ENCODE measurements at places on chromosomes 7 and 10.

DNA sequence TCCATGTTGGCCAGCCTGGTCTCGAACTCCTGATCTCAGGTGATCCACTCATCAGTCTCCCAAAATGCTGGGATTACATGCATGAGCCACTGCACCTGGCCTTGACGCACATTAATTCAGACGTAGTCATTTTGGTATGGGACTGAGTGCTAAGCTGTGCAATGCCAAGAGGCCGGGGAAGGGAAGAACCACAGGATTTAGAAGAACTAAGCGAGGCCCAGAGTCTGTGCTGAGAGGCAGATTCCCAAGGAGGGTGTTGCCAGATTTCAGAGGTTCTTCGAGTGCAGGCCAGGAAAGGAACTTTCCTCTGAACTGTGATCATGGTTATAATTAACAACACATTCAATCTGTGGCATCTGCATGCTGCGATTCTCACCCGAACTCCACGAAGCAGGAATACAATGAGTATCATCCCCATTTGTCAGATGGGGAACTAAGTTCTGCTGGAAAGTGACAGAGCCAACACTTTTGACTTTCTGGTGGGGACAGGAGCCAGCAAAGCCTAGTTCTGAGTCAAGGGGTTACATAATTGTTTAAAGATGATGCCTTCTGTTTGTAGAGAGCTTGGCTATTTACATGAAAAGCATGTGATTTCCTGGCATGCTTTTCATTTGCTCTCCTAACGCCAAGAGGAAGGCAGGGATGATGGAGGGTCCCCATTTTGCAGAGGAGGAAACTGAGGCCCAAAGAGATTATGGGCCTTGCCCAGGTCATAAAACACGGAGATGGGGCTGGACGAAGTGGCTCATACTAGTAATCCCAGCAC is 6.2 kb upstream of the ZAN start:
- DNase-seq, result no peak

DNA sequence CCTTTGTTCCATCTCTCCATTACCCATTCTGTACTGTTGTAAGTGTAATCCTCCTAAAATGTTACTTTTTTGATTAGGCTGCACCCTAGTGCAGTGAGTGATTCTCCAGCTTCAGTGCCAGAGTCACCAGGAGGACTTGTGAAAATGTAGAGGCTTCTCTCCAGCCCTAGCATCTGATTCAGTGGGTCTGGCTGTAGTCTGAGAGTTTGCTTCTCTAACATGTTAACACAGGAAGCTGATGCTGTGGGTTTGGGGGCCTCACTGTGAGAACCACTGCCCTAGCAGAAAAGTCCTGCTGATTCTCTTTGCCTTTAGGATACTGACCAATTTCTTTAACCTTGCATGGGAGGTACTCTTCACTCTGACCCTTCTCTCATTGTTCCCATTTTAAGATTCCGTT is 24.4 kb downstream of the CSGALNACT2 start:
- DNase-seq, result no peak

DNA sequence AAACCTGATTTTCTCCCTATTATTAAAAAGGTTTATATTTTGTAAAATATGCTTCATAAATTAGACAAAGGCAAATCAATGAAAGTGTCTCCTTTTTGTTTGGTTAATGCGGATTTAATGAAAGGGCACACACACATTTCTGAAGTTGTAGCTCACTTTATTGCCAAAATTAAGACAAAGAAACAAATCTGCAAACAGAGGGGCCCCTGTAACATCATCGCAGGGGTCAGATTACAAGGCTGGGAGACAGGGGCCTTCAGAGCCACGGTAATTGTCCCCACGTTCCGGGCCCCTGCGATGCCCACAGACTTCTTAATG is 22.4 kb downstream of the FGFBP3 start:
- DNase-seq, result no peak

GRCh38 chr10:22325272-22326144 is 4.6 kb downstream of the BMI1 start:
- peak; percentile 46 for DNase-seq

DNA sequence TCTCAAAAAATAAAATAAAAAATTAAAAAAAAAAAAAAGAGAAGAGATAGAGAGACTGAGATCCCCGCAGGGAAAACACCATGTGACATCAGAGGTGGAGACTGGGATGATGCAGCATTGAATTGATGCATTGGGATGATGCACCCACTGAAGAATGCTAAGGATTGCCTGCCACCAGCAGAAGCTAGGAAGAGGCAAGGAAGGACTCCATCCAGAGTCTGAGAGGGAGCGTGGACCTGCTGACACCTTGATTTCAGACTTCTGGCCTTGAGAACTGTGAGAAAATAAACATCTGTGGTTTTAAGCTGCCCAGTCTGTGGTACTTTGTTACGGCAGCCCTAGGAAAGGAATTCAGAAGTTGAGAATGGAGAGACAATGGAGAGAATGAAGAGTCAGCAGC is 89.8 kb upstream of the PRPS1L1 start:
- DNase-seq, result no peak

- no peak for DNase-seq
These were observed 44.2 kb upstream of the DPYSL4 start for GRCh38 chr10:132142396-132143161.

DNA sequence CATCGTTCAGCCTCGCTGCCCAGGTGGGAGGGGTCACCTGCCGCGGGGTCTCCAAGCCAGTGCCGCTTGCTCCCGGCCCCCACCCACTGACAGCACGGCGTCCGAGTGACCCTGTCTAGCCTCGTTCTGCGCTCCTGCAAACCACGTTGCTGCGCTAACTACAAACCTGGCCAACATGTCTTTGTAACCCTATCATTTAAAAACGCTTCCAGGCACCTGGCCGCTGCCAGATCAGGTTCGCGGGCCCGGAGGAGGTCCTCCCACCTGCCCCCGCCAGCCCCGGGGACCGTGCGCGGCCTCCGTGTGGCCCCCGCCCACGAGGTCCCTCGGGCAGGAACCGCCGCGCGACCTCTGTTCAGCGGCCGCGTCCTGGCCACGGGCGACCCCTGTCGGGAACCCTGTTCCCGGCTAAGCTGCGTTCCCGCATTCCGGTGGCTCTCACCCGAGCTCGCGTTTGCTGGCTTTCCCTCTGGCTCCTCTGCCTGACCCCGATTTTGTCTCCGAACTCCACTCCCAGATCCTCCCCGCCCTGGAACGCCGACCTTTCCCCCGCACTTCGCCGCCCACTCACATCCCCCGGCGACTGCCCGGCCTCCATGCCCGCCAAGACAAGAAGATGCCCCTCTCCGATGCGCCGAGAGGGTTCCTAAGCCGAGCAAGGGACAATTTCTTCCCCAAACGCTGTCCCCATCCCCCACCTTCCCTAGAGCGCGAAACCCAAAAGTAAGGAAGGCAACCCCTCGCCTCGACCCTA is 2.4 kb downstream of the SFMBT2 start:
- DNase-seq, result no peak

DNA sequence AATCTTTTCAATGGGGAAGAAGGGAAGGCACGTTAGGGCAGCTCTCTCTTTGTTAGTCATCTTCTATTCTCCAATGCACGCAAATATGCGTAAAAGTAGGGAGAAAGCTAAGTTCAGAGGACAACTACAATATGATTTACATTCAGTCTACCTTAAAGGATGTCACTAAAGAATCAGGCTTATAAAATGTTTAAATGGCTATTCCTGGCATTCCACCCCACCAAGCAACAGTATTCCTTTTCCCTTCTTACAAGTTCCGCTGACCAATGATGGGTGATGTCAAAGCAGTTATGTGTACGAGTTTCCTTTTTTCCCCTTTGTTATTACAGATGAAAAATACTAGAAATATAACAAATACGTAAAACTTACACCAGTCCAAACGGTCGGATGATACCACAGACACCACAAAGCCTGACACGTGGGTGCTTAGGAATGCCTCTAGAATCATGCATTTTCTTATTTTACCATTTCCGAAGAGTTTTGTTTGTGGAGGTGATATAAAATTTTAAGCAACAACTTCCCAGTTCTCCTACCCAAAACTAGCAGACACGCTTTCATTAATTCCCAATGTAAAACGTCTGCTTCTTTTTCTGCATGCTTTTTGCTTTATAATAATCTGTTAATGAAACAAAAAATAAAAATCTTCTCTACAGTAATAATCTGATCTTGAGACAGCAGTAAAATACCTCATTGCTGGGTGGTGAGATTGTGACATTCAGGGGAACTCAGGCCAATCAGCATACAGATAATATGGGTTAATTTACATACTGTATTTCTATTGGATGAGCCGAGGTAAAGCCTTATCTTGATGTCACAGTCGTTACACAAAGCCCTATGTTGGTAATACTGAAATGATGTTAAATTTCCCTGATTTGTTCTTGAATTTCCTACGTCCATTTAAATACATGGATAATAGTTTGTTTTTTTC is 708 bp upstream of the GPR85 start:
- DNase-seq, result peak; percentile 65

DNA sequence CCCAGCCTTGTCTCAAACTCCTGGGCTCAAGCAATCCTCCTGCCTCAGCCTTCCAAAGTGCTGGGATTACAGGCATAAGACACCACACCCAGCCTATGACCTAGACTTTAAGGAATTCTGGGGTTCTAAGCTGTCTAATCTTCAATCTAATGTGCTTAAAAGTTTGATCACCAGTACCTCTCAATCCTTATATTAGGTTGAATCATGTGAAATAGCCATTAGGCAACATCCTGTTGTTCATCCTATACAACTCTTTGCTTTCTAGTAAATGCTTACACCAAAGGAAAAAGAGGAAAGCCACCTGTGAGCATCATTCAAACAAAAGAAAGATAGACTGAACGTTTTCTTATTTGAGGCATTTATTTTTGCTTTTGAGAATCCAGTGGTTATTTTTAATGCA is 56.0 kb downstream of the ATOH7 start:
- DNase-seq, result no peak

GRCh38 chr10:131180086-131180485 is 131.4 kb downstream of the TCERG1L start:
- no peak for DNase-seq

DNA sequence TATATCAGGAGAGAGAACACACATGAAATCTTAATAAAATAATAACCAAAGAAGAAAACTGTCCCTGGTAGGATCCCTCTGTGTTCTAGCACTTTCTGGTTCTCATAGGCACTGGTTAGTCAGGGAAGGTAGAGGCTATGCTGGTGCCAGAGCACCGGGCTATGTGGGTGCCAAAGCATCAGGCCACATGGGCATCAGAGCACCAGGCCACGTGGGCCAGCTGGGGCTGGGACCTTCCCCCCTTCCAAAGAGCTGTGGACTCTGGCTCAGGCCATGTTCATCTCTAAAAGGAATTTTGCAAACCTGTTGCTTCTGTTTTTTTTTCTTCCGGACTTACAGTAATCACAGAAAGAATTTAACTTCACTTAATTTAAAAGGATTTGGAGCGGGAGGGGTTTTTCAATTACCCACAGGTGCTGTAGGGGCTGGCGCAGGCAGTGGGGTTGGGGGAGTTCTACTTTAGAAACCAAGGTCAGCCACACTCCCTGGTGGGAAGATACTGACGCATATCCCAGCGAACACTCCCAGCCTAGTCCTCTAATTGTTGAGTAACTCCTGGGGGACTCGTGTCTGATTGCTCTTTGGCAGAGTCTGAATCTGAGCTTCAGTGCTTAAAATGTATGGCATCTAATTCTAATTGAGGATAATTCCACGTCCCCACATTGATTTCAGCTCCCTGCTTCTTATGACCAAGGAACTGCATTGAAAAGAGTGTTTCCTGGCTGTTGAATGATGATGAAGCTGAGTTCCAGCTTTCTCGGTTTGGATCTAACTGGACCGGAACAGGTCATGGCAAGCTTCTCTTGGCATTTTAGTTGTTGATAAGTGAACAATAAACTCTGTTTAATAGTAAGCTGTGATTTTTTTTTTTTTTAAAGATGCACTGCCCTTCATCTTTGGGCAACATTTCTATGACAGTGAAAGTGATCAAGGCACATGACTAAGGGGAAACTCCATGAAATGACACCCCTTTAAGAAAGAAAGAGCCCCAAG is 110.7 kb upstream of the FZD8 start:
- DNase-seq, result no peak

GRCh38 chr10:13774303-13774893 is 187.6 kb downstream of the PRPF18 start:
- DNase-seq, result no peak

GRCh38 chr10:95236068-95236903 is 42.2 kb downstream of the ACSM6 start:
- no peak for DNase-seq

DNA sequence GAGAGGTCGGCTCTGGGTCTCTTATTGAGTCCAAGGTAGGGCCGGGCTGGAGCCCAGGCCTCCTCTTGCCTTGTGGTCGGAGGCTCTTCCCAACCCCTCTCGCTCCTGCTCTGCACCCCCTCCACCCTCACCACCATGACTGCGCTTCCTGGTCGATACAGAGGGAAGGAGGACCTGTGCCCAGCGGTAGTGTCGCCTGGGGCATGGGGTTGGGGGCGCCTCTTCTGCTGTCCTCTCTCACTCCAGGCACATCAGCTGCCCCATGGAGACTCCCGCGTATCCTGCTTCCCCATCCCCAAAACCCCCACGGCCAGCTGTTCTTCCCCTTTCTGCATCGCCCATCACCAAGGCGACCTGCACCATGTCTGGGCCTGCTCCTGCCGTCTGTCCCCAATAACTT is 44.4 kb downstream of the TMEM270 start:
- DNase-seq, result no peak

- no peak for DNase-seq
These were observed 2.4 kb upstream of the NIPSNAP2 start for GRCh38 chr7:55962014-55962413.

DNA sequence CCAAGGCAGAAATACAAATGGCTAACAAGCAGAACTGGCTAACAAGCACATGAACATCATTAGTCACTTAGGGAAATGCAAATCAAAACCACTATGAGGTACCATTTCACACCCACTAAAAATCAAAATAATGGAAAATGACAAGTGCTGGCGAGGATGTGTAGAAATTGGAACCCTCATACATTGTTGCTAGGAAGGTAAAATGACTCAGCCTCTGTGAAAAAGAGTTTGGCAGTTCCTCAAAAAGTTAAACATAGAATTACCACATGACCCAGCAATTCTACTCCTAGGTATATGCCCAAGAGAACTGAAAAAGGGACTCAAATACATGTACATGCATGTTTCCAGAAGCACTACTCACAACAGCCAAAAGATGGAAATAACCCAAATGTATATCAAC is 52.8 kb upstream of the ANAPC16 start:
- peak; percentile 50 for DNase-seq

DNA sequence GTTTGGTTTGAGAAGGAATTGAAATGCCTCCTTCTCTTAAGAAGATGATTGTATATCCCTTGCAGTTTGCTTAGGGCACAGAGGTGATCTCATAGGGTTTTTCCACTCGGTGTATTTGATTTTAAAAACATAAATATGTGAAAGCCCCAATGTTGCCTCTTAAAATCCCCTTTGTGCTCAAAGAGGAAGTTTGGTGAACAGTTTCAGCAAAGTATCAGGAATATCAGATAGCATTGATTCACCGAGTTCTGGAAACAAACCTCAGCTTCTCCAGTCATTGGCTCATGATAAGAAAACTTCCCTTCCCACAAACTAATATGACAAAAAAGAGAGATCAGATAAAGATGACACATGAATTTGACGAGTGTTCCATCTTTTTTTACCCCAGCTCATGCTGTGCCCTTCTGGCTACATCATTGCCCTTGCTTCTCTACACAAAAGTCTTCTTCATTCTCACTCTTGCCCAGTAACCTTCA is 20.1 kb upstream of the SMNDC1 start:
- no peak for DNase-seq

GRCh38 chr10:53536322-53536721 is 763.7 kb upstream of the MBL2 start:
- no peak for DNase-seq

- DNase-seq, result no peak
These were observed 706 bp downstream of the TBATA start for GRCh38 chr10:70784471-70784870.
